NCI-H446 treated with DMSO at 0.1 percent for 48 hours (cell line): ENCODE measurements at places on chromosomes 7 and 10.

- no peak for DNase-seq
These were observed 151.5 kb upstream of the TARP start for GRCh38 chr7:38424750-38425463.

DNA sequence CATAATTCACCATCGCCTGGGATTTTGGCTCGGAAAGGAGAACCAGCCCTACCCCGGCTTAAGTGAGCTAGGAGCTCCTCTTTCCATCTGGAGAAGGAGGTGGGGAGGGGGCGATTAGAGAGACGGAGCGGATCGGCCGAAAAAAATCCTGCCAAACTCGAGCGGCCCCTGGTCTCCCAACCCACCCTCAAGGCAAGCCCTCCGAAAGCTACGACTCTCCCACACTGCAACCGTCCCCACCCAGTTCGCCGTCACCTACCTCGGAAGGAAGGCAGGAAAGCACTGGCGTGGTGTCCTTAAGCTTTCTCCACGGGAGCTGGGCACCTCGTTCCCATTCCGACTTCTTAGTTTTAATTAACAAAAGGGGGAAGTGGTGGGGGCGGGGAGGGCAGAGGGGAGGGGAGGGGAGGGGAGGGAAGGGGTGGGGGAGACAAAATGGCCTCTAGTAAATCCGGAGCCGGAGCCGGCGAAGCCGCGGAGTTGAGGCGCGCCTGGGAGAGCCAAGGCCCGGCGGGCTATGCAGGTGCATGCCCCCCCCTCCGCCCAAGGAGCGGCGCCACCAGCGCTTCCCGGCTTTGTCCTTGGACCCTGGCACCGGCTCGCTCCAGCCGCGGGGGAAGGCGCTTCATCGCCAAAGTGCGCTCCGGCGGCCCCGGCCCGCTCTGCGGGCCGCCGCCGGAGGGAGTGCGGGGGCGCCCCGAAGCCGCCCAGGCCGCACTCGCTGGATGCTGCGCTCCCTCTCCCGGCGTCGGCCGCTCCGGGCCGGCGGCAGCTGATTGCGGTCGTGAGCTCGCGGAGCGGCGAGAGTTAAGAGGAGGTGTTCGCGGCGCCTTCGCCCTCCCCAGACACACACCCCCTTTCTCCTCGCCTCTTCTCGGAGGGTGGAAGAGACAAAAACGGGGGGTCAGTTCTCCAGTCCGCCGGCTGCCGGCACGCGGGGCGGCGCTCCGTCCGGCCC lies at the start of gene LRRC4:
Gene LRRC4, minus strand, starts transcription at position 784 of the 958 bp plus-strand sequence. CDS start 797 bp downstream, outside the sequence.
- DNase-seq: no peak

DNA sequence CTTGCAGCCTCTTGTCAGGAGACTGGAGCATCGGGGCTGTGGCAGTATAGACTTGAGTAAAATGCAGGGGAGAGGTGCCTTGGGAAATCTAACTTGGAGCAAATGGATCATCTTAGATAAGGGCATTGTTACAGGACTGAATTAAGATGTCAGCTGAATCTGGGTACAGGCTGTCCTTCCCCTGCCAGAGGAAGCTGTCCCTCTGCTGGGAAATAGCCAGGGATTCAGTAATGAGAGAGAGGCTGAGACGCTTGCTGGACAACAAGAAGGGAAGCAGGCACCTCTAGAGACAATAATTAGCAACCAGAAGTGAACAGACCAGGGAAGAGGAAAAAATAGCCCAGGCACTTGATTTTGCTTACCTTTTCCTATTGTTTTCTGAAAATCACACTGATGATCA lies 20.7 kb upstream of the RAPGEF5 start:
- no peak for DNase-seq

- no peak for DNase-seq
These were observed 97.4 kb downstream of the C10orf105 start for GRCh38 chr10:71622154-71622526.
